BJ (cell line): ENCODE measurements at places on chromosomes 16 and 17.

- no peak for DNase-seq
Measured at GRCh38 chr17:48500435-48501426, 30.1 kb downstream of the HOXB1 start.

DNA sequence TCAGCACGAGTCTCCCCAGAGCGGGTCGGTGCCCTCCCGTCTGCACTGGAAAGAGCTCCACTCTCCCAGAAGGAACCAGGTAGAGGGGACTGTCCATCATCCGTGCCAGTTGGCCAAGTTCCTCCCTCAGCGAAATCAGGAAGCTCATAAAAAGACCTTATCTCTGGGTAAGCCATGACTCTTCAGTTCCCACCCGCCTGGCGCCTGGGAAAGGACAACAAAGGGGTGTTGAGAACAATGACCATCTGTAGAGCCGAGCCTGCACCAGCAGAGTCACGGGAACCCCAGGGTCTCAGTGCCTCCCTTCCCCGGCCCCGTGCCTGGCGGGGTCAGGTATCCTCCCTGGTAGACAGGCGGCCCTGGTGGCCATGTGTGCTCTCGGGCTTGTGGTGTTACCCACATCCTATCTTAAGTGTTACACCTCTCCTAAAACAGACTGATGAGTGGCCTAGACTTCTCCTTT is 190.7 kb downstream of the AXIN2 start:
- no peak for DNase-seq

GRCh38 chr16:73506568-73507056 is 458.7 kb upstream of the ZFHX3 start:
- DNase-seq: no peak

- DNase-seq: no peak
Measured at GRCh38 chr16:16014329-16015224, 65.2 kb downstream of the ABCC1 start.

DNA sequence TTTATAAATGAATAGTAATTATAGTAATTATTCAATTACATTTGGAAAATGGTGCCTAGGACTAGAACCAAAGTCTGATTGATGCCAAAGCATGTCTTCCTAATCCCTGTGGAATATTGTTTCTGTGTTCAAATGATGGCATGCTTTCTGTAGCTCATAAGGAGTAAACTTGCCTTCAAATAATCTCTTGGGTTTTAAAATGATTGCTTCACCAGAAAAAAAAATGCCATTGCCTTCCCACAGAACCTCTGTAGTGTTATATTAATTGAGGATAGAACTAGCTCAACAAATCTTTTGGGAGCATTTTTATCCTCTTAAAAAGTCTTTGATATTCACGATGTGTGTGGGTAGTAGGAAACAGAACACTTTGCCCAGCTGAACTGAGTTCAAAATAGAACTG is 7.7 kb upstream of the TMEM100 start:
- DNase-seq: no peak

GRCh38 chr16:22098405-22099255 is 6.3 kb downstream of the VWA3A start:
- DNase-seq: no peak
